Amygdala (tissue), 56 donors: ENCODE measurements at places on chromosomes 11 and 22.

DNA sequence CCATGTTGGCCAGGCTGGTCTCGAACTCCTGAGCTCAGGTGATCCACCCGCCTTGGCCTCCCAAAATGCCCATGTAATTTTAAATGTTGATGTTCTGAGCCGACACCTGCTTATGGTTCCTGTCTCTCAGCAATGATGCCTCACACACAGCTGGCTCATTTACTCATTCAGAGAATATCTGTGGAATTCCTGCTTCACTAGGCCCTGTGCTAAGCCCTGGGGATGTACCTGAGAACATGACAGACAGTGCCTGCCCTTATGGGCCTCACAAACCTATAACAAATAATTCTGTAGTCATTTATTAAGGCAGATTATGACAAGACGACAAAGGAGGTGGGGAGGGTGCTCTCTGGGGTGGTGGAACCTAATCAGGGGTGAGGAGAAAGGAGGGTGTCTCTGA is 93.7 kb downstream of the PRR5L start:
- no peak for DNase-seq

- no peak for DNase-seq
Observed at GRCh38 chr11:32333320-32333991, 101.9 kb downstream of the WT1 start.

- DNase-seq: no peak
Observed at GRCh38 chr22:33504941-33505625, 415.2 kb downstream of the LARGE1 start.

GRCh38 chr11:39385911-39386310 is 2073.5 kb downstream of the LRRC4C start:
- DNase-seq: no peak

- no peak for DNase-seq
Observed at GRCh38 chr11:27873664-27874063, 173.4 kb upstream of the BDNF start.

- DNase-seq: no peak
Observed at GRCh38 chr11:104699981-104700380, 198.3 kb downstream of the CASP12 start.

DNA sequence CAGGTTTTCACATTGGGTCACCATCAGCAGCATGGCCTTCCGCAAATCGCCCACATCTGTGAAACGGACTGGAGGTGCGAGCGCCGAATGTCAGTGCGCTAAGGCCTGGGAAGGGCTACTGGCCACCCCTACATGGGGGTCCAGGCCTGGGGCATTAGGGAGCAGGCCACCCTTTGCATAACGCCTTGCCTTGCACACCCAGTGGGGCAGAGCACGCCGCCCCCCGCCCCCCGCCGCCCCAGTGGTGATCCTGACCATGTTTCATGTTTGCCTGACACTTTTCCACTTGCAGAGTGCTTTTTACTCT is 2.6 kb downstream of the GRK2 start:
- no peak for DNase-seq

DNA sequence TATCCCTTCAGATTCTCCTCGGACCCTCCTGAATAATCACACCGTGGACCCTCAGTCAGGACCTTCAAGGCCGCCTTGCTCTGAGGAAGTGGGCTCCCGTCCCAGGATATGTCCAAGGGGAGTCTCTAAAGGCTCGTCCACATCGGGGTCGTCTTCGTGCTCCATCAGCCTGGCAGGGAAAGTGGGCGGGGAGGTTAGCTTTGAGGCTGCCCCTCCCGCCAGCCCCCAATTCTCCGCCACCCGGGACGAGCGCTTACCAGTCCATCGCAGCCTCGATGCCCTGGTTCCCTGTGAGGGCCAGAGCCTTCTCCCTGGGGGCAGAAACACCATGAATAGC is 472 bp downstream of the UBXN1 start:
- no peak for DNase-seq

- DNase-seq: no peak
Observed at GRCh38 chr22:29275819-29276565, 7.9 kb downstream of the EWSR1 start.

DNA sequence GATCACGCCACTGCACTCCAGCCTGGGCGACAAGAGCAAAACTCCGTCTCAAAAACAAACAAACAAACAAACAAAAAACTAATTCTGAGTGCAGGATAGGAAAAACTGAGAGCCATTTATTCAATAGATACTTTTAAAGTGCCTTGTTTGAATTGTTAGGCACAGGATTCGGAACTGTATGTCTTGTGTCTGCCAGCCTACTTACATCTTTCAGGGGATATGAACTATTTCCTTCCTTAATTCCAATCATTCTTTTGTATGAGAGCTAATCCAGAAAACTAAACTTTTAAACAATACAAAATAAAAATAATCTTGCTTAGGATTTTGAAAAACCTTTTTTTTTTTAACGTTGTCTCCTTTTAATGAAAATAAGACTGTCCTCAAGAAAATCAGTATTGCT is 12.6 kb downstream of the UVRAG start:
- DNase-seq: no peak

GRCh38 chr11:72116019-72116755 is 3.7 kb upstream of the ANAPC15 start:
- no peak for DNase-seq

DNA sequence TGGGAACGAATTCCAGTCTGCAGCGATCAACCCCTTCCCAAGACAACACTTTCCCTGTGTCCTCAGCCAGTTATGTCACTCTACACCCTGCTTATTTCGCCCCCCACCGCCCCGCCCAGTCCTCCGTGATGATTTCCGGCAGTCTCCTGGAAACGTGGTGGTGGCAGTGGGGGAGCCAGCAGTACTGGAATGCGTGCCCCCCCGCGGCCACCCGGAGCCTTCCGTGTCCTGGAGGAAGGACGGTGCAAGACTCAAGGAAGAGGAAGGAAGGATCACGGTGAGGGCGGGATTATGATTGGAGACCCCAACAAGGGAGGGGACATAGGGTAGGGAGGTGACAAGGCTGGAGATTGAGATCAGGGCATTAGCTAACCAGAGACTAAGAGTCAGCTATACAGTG is 4.1 kb downstream of the ROBO3 start:
- DNase-seq: no peak

GRCh38 chr22:21022955-21023614 is 8.1 kb downstream of the P2RX6 start:
- no peak for DNase-seq

- DNase-seq: no peak
Observed at GRCh38 chr11:69476509-69476961, 4.9 kb upstream of the LINC01488 start.

DNA sequence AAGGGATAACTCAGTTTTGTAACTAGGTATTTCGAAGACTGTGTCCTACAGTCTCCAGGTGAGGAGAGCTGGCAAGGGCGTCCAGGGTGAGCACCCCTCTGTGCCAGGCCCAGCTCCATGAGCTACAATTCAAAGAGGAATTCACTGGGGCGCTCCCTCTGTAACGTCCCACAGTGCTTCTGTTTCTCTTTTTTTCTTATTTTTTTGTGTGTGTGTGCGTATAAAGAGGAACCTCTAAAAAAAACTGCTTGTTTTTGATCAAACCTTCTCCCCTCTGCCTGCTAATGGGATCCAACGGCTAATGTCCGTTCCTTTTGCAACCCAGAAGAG is 17.1 kb downstream of the ASCC2 start:
- no peak for DNase-seq

DNA sequence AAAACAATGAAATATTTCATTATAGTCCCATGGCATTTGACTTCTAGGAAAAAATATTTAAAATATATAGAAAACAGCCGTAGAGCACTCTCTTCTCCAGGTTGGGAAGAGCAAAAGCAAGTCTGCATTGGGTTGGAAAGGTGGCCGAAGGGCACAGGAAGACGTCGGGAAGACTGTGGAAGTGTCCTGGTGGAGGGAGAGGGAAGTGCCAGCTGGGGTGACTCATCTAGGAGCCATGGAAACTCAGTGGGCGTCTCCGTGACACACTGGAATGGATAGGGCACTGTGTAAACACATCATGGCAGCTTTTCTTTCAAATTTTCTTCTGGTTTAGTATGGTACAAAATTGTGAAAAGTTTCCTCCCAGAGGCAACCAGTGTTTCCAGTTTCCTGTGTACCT is 12.7 kb downstream of the GTPBP1 start:
- no peak for DNase-seq

- no peak for DNase-seq
Observed at GRCh38 chr11:6413791-6414201, 5.1 kb downstream of the APBB1 start.

DNA sequence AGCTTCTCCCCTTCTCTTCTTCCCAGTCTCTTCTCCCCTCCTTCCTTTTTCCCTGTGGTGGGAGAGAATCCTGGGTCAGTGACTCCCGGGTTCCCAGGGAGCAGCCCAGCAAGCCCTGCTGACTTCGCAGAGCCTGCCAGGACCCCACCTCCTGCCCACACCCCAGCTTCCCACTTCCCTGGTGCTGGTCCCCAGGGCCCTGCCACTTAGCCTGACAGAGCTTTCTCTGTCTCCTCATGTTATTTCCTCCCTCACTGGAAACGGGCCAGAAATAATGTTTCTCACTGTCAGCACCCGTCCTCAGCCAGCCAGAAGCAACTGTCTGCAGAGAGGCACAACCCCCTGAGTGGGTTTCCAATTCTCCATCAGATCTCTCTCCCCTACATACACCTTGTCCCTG is 27.1 kb downstream of the C11orf96 start:
- DNase-seq: no peak

DNA sequence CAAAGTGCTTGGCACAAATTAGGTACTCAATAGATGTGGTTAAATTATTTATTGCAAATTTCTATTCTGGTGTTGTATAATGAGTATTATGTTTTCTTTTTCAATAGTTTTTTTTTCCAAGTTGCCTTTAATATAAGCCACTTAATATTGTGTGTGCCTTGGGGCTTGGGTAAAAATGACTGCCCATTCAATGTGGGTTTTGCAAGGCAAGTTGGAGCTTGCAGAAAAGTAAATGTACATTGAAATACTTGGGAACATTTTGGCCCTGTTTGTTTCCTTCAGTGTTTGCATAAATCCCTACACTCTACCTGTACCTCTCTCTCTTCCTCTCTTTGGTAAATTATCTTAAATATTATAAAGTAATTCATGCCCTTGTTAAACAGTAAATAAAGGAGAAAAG is 2.1 kb upstream of the CCDC81 start:
- DNase-seq: no peak

- no peak for DNase-seq
Observed at GRCh38 chr22:46162285-46162684, 12.0 kb downstream of the PPARA start.

GRCh38 chr11:2779981-2780849 is 80.4 kb upstream of the KCNQ1OT1 start:
- DNase-seq: no peak

DNA sequence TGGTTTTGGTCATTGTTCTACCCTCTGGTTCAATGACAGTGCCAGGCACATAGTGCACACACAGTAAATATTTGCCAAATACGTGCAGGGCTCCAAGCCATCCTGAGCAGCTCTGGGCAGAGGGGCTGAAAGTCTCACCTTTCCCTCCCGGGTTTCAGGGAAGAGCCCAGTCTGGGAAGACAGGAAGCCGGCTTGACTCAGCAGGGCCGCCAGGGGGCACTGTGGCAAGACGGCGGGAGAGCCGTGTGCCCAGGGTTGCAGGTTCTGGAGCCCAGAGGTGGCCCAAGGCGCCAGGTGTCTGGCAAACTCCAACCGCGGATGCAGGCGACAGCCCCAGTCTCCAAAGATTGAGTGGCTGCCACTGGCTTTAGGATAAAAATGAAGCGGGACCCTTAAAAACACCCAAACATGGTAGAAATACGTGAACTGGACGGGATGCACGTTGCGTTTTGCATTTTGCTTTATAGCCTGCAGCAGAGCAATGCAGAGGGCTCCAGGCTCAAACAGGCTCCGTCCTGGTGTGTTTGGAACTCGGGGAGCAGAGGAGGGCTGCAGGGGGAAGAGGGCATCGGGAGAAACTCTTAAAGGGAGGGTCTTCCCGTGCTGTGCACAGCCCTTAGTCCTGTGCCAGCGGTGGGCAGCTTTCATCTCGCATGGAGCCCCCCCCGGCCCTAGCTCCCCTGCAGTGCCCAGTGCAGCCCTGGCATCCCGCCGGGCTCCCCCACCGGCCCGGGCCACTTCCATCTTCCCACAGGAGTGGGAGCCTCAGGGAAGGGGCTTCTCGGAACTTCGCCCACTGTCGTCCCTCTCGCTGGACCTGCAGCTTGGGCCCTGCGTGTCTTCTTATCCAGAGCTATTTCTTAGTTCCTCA is 10.7 kb downstream of the KRTAP5-5 start:
- no peak for DNase-seq

DNA sequence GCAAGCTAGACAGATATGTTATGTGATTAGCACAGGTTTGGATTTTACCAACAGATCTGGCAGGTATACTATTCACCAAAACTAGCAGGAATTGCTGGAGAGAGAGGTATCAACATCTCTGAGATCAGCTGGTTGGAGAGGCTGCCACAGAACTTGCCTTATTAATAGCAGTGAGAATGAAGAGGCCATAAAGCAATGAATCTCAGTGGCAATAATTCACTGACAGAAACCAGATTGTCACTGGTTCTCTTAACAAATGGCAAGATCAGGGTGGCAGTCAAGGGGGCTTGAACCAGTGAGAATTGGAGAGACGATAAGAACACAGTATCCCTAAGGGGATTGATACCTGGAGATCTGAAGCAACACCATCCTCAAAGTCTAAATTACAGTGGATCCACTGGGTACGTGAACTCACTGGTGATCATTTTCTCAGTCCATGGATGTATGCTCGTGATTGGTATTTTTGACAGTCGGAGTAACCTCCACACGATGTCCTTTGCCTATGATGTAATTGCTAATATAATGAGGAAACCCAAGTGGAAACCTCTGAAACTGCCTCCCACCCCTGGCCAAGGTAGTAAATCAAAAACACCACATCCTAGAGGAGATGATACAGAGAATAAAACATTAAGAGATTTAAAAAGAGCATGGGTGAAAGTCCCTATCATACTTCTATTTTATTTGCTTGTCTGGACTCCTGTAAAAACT is 17.7 kb upstream of the SLC5A12 start:
- no peak for DNase-seq

DNA sequence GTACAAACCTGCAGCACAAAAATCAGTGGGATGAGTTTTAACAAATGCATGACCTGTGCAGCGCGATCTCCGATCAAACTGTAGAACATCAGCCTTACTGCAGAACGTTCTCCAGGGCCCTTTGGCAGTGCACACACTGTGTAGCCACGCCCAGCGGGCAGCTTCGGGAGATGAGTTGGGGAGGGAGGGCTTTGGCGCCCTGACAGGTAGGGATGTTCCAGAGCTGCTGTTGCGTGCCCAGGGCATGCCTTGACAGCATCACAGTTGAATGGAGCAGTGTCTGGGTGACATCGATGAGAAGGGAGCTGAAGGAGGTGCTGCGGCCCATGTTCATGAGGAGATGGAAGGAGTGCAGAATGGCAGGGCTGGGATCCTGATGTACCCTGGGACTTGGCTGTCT is 80.2 kb downstream of the TBC1D22A start:
- DNase-seq: no peak

- DNase-seq: no peak
Observed at GRCh38 chr11:103988595-103988969, 47.9 kb upstream of the DDI1 start.

DNA sequence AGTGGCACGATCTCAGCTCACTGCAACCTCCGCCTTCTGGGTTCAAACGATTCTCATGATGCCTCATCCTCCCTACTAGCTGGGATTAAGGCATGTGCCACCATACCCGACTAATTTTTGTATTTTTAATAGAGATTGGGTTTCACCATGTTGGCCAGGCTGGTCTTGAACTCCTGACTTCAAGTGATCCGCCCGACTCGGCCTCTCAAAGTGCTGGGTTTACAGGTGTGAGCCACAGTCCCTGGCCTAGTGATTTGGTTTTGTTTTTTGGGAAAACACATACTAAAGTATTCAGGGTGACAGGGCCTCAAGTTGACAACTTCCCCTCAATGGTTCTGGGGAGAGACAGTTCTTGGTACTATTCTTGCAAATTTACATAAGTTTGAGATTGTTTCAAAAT is 22.1 kb downstream of the TNRC6B start:
- no peak for DNase-seq
